ENCODE measurements at places on chromosomes 3 and 15.

- H3K27me3 ChIP-seq = peaks cover 1% of the 10 kb centered on the region
- H3K27ac ChIP-seq = no peak overlapping the region
- no peaks in the 10 kb centered on the region for H3K4me1 ChIP-seq
- DNase-seq = no peak
Measured at GRCh38 chr15:69524814-69525213, 72.2 kb downstream of the RPLP1 start.

DNA sequence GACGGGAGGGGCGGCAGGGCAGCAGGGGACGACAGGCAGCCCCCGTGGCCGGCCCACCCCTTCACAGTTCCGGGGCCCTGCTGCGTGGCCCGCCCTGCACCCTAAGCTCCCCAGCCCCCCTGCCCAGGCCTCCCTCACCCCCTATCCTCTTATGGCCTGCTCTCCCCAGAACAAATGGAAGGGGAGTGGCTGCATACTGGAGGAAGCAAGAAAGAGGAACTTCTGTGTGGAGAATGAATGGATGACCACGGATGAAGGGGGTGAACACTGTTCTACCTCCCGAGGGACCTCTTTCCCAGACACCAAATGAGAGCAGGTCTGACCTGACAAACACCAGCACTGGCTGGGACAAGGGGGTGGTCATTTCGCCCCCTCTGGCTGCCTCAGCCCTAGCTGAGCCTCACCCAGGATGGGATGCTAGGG, 25.0 kb downstream of the SEC61A1 start:
- no peak for DNase-seq
- peaks cover 39% of the 10 kb centered on the region for H3K36me3 ChIP-seq
- H3K4me1 ChIP-seq = peaks cover 20% of the 10 kb centered on the region
- H3K4me3 ChIP-seq = peak overlapping the region; percentile 12
- H3K27ac ChIP-seq = no peak overlapping the region

GRCh38 chr15:52698514-52698913, 19.3 kb upstream of the ATOSA start:
- no peak overlapping the region for H3K4me3 ChIP-seq
- peaks cover 6% of the 10 kb centered on the region for H3K27me3 ChIP-seq
- no peak for DNase-seq
- no peaks in the 10 kb centered on the region for H3K36me3 ChIP-seq
- no peaks in the 10 kb centered on the region for H3K4me1 ChIP-seq

DNA sequence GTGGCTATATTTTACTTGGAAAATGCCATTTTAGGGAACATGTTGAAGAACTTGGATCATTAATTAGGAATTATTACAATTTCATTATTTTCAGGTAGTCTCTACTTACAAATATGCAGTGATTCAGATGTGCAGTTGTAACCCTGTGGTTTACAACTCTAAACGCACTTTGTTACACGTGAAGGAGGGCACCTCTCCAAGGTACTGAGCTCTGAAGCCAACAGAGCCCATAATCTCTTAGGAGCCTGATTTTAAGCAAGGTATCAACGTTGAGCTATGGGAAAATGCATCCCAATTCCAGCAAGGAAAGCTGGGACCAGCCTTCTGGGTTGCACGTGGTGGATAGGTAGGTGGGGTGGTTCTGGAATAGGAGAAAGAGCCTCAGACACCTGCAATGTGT, 81.5 kb upstream of the FAM3D start:
- peaks cover 2% of the 10 kb centered on the region for H3K27me3 ChIP-seq
- H3K4me3 ChIP-seq = no peak overlapping the region

All from activated naive CD4-positive, alpha-beta T cell treated with anti-CD3 and anti-CD28 coated beads for 36 hours (primary cell).